ENCODE measurements at places on chromosomes 3 and 15. TPM values are rescaled to one million over a fixed set of nuclear protein-coding genes. Genes with fewer than 3 reads are reported as not detected.

- no peak for DNase-seq
Measured at GRCh38 chr15:38824719-38825118, 260.1 kb upstream of the RASGRP1 start.

GRCh38 chr15:72284781-72285180 is 12.4 kb upstream of the PARP6 start:
- no peak for DNase-seq

Gene TF
- total RNA-seq: 0.15 TPM

DNA sequence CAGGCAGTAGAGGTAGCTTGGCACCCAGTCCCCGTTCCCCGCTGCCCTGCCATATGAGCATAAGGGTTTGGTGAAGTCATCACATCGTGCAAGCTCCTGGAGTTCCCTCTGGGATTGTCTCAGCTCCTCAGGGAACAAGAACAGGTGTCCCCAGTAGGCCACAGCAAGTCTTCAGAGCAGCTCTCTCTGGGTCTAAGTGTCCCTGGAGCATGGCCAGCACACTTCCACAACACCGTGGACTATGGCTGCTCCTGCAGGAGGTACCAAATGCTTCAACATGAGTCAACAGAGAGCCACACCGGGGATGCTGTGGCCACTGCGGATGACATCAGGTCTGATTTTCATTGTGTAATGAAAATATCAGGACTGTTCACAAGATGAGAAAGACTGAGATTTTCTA is 23.1 kb downstream of the ABHD6 start:
- DNase-seq: no peak

GRCh38 chr3:46860810-46861604 is 2.2 kb downstream of the MYL3 start:
- DNase-seq: no peak

DNA sequence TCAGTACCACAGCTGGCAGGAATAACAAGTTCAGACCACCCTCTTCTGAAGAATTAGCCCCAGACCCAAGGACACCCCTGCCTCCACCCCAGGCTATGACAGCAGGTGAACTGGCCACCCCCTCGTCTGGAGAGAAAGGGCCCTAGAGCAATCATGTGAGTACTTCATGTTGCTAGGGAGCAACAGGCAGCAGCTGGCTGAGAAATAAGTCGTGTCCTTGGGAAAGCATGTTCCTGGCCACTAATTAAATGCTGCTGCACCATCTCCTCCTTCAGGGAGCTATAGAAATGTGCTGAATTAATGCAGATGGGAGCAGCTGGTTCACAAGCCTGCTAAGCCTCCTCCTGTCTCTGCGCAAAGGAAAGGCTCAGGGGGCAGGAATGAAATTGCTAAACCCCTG is 31.5 kb downstream of the MRPS11 start:
- DNase-seq: no peak

All from activated CD4-positive, alpha-beta memory T cell treated with anti-CD3 and anti-CD28 coated beads, Interleukin-2, amount 10 ng/mL, durations not matched to agents 7 days and 5 days (primary cell).